ENCODE measurements at places on chromosomes 2 and 18.

- DNase-seq, result no peak
Observed at GRCh38 chr18:11019295-11020105, 129.9 kb downstream of the PIEZO2 start.

DNA sequence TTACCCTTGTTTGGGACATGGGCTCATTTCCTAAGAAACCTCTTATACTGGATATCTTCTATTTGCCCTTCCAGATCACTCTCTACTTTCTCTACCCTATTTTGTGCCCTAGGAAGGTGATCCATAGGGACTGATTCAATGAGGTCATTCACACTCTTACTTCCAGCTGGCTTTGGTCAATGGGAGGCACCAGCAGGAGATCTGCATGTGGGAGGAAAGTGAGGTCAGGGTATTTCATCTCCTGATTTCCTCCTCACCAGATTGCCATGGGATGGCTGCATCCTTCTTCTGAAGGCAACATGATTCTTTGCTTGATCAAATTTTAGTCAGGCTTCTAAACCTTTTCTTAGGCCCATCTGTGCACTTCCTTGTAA is 15.2 kb downstream of the M1AP start:
- no peak for DNase-seq

GRCh38 chr18:8380926-8381325 is 228.3 kb upstream of the RAB12 start:
- DNase-seq, result no peak

- no peak for DNase-seq
Observed at GRCh38 chr2:44770221-44771195, 171.0 kb upstream of the SIX3 start.

DNA sequence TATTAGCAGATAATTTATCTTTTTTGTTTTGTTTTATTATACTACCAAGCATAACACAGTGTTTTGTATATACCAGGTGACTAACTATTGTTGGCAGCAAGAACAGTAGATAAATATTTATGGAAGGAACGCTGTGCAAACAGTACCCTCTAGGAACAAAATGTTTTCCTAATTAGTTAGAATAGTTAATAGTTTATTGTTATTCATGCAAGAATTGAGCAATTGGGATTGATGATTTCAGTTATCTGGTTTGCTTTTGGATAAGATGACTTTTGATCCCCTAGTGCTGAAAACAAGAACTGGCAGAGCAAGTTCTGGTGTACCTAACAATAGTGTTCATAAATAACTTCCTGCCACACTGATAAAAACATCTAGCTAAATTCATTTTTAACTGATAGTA is 323.3 kb downstream of the TGIF1 start:
- DNase-seq, result no peak
